Foreskin keratinocyte (primary cell): ENCODE measurements at places on chromosomes 6 and 20.
A peak's percentile ranks its signal among the peaks of the same experiment; 100 is the strongest.

GRCh38 chr20:18524646-18525045, 16.9 kb downstream of the SEC23B start:
- DNase-seq = peak; percentile 67

GRCh38 chr6:80566361-80566760, 459.9 kb downstream of the BCKDHB start:
- no peak for DNase-seq

DNA sequence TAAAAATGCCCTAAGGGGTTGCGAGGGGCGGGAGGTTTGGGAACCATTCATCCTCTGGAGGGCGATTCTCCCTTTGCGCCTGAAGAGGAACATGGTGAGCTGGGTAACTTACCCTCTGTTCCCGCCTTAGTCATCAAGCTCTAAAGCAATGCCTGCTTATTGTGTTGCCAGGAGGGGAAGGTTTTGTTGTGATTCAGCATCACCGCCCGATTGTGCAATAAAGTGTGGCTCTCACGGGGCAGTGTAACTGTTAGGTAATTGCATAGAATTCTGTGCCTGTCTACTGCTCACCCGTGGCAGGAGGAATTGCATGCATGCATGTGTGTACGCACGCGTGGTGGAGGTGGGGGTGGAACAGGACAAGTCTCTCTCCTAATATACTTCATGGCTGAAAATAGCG, 95.5 kb upstream of the AGPAT4 start:
- peak; percentile 97 for DNase-seq

DNA sequence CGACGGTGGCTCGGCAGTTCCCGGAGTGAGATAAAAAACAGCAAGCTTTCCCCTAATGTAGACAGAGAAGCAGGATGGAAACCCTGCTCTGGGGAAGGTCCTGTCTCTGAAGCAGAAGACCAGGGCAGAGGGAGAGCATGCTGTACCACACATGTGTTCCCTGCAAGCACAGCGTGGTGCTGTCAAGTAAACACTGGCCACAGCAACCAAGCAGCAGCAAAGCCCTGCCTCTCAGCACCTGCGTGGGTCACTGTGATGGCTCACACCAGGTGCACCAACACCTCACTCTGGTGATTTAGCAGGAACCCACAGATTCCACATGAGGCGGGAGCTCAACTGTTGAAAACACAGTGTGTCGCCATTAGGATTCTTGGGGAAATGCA, 65.2 kb upstream of the TXNDC5 start:
- no peak for DNase-seq

DNA sequence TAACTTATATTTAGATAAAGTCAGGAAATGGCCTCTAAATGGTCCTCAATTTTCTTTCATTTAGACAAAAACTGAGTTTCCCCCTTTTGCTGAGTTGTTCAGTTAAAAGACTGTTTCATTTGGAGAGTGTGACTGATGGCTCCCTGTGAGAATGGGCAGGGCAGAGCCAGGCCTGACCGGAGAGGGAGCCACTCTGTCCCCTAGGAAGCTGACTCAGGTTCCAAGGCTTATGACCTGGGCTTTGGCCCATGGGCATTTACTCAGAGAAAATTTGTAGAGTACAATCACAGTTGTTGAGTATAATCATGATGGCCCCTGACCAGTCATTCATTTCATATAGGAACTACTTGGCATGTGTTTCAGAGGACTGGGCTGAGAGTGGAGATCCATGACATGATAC, 37.0 kb upstream of the AIG1 start:
- no peak for DNase-seq

GRCh38 chr6:68238097-68238601, 396.9 kb upstream of the ADGRB3 start:
- DNase-seq = peak; percentile 58

DNA sequence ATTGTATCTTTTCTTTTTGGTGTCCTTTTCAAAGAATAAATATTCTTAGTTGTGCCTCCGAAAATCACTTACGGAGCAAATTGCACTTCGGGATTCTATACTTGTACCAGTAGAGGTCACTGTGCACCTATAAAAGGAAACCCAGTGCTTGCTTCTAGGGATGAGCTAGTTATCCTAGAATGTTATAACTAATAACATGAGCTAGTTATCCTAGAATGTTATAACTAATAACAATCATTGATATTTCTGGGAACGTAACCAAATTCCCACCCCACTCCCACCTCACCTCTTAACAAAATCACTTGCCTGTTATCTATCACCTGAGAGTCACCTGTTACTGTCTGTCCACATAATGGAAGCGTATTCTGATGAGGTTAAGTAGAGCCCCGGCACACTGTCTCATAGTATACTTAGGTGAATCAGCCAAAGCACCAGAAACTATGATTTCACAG, 126.9 kb upstream of the TIAM2 start:
- DNase-seq = no peak

- DNase-seq = no peak
Observed at GRCh38 chr20:59576216-59576953, 28.0 kb upstream of the PHACTR3 start.
